Stimulated activated CD8-positive, alpha-beta memory T cell treated with anti-CD3 and anti-CD28 coated beads, Interleukin-15, amount 100 ng/mL, for 4 hours (primary cell): ENCODE measurements at places on chromosomes 2 and 18.

DNA sequence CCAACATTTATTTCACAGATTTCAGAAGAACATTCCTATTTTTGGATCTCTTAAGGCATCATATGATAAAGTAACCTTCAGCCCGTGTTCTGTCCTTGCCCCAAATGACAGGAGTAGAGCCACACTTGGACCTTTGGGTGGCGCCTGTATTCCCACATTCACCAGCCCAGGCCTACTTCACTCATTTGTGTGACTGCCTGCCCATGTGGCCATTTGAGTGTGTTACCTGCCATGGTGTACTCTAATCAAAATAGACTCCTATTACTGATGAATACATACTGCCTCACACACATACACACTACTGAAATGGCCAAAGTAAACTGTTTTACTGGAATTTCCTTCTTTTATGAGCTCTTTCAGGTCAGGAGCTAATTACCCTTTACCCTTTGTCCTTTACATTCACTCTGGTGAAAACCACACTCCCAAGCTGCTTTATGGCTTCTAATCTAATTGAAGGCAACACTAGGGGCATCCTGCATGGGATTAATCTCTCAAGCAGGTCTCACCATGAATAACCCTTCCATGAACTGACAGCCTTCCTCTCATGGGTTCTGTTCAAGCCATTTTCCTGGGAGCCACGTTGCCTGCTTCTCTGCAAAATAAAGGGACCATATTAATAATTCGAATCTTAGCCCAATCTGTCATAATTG, 271.0 kb upstream of the GALNT5 start:
- DNase-seq = no peak

- DNase-seq = no peak
Observed at GRCh38 chr2:151777487-151777886, 43.2 kb upstream of the NEB start.

- DNase-seq = no peak
Observed at GRCh38 chr2:11904941-11905340, 158.5 kb downstream of the LPIN1 start.

- DNase-seq = no peak
Observed at GRCh38 chr18:43350176-43350575, 72.9 kb upstream of the SYT4 start.

GRCh38 chr2:217854684-217855420, 147.9 kb downstream of the TNS1 start:
- DNase-seq = no peak

DNA sequence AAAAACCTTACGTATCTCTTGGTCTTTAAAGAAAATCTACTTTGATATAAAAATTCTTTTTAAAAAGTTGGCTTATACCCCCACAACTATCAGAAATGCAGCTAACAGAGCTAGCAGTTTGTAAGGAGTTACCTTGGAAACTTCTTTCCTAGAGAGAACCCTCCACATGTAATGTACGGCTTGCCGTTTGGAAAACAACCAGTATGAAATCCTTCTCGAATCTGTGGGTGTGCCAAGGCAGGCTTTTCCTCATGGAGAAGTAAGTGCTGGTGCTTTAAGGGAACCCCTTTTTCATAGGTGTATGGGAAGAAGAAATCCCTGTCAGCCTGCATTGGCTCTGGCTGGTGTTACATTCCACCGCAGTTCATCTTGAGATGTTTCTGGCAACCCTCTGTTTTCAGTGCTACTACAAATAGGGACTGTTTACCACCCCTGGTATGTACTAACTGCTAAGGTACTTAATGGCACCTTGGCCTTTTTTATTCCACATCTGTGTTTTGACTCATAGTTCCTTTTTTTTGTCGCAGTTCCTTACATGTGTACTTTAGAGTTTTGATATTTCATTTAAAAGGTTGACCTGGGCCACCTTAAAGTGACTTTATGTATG, 248.4 kb downstream of the FHOD3 start:
- no peak for DNase-seq

GRCh38 chr18:73683409-73684238, 464.0 kb downstream of the FBXO15 start:
- DNase-seq = no peak

DNA sequence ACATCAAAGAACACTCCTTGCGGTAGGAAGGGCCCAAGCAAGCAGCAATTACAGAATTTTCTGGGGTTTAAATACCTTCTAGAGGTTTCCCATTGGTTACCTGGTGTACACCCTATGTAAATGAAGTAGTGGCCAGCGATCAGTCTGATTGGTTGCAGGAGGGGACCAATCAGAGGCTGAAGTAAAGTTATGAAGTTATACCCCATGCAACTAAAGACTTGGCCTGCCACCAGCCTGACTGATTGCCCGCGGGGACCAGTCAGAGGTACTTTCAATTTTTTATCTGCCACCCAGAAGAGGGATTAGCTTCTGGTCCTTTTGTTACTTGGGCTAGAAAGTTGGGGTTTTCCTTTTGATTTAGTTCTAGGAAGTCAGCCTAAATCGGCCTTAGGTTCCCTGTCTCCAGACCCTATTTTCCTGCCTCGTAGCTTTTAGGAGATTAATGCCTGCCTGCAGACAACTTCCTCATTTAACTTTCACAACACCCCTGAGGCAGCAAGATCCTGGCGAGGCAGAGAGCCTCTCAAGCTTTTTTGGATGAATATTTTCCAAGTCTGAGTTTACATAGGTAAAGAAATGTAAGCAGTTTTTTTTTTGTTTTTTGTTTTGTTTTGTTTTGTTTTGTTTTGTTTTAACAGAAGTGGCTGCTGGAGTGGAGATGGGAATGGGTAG, 1.5 kb upstream of the DGUOK start:
- DNase-seq = no peak

GRCh38 chr2:3608373-3609278, 13.7 kb downstream of the COLEC11 start:
- no peak for DNase-seq

- no peak for DNase-seq
Observed at GRCh38 chr2:57892920-57893319, 153.7 kb upstream of the VRK2 start.

GRCh38 chr2:100563407-100564247, 834 bp downstream of the PDCL3 start:
- DNase-seq = no peak

GRCh38 chr2:173755798-173756197, 209.4 kb downstream of the SP3 start:
- no peak for DNase-seq
